Parietal lobe (tissue), 2 donors: ENCODE measurements at places on chromosomes 6 and 20. TPM values are rescaled to one million over a fixed set of nuclear protein-coding genes. Genes with fewer than 3 reads are reported as not detected.

FAXC gene
- 54.1 TPM for total RNA-seq

EEF1A1 gene
- total RNA-seq: 10,580 TPM

OXT gene
- total RNA-seq: not detected

SLC16A10 gene
- total RNA-seq: 10.3 TPM
